ENCODE measurements at places on chromosomes 12 and 14.

- DNase-seq = no peak
Observed at GRCh38 chr12:31586728-31587127, 4.2 kb downstream of the DENND5B start.

DNA sequence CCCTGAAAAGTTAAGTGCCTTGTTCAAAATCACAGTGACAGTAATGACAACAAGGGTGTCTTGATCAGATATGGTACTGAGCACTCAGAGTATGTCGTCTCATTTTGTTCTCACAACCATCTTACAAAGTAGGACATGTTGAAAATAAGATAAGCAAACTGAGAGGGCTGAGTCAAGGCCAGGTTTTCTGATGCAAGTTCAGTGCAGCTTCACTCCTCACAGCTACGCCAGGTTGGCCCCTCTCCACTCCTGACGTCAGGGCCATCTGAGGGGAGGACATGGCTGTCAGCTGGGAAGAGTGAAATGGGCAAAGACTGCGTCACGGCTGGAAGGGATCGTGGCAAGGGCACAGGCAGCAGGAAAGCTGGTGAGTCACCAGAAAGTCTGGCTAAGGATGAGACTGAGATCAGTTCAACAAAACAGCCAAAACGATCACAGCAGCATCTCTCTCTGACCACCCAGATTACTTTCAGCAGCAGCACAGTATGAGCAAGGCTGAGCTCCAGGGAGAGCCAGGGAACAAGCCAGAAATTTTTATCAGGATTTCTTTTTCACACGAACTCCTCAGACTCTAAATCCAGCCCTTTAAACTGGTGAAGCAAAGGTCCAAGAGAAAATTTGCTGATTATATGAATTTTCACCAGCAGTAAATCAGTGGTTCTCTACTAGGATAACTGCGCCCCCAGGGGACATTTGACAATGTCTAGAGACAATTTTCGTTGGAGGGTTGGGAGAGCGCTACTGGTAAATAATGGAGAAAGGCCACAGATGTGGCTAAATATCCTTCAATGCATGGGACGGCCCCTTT lies 297.9 kb upstream of the AMIGO2 start:
- DNase-seq = no peak

DNA sequence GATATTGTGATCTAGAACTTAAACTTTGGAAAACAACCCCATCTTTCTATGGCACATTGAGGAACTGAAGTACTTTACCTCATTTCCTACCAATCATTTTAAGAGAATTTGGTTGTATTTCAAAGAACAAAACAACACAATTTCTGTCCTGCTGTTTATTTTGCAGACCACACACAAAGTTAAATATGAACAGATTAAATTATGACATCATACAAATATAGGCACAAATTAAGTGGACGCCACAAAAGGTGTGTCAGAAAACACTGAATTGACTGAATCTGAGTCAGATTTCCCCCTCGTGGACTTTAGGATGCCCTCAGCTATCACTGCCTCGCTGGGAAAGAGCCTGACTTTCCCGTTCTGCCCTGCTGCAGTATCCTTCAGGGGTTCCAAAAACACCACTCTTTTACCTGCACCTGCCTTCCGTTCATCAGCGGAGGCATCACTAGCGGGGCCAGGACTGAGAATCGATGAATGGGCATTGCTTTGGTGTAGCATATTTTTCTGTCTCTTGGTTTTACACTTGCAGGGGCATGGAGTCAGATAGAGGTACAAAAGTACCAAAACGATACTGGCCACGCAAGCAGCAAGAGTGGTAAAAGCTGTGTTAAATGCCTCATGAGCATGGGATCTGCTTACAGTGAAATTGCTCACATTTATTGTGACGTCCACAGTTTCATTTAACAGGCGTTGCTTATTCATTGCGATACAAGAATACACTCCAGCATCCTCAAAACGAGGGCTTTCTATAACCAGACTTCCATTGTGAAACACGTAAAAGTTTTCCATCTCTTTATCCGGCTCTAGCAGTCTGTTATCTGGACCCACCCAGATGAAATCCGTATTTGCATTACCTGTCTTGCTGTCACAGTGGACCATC lies 2.0 kb upstream of the PCED1B start:
- DNase-seq = no peak

GRCh38 chr14:37083599-37083998 lies 88.8 kb downstream of the SLC25A21 start:
- DNase-seq = no peak

DNA sequence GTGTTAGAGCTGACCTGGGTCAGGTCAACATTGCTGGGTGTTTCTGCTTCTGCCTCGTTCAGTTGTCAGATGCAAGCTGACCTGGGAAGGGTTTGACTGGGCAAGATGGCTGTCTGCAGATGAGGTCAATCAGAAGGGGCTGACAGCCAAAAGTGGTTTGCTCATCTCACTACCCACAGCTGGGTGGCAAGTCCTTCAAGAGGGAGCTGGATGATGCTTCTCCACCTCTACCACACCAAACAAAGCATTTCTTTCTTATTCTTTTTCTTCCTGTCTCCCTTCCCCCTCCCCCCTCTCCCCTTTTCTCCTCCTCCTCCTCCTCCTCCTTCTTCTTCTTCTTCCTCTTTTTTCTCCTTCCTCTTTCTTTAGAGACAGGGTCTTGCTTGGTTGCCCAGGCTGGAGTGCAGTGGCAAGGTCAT lies 268.2 kb upstream of the PLEKHG7 start:
- DNase-seq = no peak

GRCh38 chr14:56892959-56893358 lies 82.7 kb upstream of the OTX2 start:
- peak; percentile 4 for DNase-seq

DNA sequence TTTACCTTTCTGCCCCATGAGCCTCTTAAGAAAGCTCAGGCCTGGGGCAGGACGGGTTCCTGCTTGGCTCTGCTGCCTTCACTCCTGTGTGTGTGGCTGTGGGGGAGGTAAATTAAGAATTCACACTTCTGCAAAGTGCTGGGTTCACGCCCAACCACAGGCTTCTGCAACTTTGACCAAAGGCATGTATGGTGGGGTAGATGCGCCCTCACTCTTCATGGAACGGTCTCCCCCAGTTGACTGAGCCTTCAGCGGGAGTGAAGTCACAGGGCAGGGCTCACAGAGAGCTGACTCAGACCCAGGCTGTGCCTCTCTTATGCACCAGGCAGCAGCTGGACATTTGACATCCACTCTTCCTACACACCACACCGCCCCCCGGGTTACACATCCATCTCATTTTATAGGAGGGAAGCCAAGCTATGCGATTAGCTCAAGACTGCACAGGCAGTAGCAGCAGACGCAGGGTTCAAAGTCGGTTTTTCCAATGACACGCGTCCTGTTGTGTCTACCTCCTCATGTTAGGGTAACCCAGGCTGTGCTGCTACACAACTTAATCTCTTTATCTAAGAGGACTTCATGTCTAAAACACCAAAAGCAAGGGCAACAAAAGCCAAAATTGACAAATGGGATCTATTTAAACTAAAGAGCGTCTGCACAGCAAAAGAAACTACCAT lies 15.4 kb upstream of the BCL11B start:
- DNase-seq = no peak

DNA sequence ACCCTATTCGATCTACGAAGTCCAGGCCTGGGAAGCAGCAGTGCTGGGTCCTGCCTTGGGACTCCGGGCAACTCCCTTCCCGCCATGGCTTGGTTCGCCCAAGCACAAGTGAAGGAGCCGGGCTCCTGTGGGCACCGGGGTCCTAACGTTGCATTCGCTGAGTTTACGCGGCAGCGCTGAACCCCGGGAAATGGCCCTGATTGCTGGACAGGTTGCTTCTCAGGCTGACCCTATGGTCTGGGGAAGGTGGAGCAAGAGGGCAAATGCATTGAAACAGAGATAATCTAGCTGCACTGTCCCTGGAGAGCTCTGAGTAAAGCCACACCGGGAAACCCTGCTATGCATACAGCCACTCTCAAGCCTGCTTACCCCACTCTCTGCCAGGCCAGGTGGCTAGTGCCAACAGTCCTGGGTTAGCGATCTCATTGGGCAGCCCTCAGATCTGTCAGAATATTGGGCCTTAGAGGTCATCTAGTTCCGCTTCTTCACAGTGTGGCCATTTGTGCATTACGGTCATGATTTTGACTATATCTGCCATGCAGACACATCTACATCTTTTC lies 11.3 kb downstream of the SYNE3 start:
- DNase-seq = no peak

DNA sequence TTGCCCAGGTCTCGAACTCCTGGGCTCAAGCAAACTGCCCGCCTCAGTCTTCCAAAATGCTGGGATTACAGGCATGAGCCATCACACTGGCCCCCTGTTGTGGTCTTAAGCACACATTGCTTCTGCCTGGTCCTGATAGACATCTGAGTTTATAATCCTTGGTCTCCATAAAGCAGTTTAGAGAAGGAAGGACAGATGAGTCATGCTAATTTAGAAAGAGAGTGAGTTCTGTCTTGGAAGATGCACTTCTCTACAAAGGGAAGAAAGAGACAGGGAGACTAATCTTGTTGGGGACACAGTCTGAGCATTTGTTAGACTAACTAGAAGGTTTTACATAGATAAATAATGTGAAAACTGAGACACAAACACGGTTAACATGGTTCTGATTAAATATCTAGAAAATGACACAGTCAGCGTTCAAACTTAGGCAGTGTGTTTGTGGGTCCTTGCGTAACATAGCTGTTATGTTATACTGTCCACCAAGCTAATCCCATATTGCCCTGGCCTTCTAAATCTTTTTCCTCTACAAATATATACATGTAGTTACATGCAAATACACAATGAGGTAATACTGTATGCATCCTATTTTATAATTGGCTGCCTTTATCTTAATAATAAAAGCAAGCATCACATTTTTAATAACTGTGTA lies 31.0 kb downstream of the SAMD4A start:
- no peak for DNase-seq

- no peak for DNase-seq
Observed at GRCh38 chr12:75977952-75978671, 53.5 kb downstream of the PHLDA1 start.

DNA sequence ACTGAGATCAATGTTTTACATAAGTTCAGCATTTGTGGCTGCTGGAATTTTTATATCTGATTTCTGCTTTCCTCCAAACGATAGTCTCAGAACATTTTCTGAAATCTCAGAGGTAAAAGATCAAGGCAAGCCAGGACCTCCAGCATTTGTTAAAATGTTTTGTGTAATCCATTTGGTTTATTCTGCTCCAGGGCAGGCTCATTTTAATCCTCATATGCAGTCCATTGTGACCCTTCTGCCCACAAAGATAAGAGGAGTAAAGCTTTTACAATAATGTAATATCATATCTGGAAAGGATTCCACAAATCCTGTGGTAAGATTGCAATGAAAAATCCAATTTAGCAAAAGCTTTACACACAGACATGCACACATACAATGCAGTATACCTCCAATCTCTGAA lies 55.3 kb upstream of the KCNH5 start:
- no peak for DNase-seq

DNA sequence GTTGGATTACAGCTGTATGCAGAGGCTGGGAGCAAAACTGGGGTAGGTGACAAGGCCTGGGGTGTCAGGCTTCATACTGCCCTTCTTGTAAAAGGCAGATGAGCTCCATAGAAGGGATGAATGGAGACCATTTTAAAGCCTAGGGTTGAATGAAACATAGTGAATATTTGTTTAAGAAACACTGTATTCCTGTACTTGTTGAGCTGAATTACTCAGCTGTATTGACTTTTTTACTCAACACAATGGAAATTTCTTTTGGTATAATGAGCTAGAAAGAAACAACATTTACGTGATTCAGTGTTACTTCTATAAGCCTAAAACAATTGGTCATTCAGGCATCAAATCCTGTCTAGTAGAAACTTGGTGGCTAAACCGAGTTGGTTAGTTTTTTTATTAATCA lies 14.1 kb downstream of the ATP6V0A2 start:
- DNase-seq = no peak

DNA sequence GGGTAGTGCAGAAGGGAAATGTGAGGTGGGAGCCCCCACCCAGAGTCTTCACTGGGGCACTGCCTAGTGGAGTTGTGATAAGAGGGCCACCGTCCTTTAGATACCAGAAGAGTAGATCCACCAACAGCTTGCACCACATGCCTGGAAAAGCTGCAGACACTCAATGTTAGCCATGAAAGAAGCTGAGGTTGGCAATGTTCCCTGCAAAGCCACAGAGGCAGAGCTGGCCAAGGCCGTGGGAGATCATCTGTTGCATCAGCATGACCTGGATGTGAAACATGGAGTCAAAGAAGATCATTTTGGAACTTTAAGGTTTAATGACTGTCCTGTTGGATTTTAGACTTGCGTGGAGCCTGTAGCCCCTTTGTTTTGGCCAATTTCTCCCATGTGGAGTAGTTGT lies 468.4 kb upstream of the FOXG1 start:
- DNase-seq = no peak

- DNase-seq = peak; percentile 87
Observed at GRCh38 chr12:3071107-3071506, 6.1 kb upstream of the TSPAN9 start.

DNA sequence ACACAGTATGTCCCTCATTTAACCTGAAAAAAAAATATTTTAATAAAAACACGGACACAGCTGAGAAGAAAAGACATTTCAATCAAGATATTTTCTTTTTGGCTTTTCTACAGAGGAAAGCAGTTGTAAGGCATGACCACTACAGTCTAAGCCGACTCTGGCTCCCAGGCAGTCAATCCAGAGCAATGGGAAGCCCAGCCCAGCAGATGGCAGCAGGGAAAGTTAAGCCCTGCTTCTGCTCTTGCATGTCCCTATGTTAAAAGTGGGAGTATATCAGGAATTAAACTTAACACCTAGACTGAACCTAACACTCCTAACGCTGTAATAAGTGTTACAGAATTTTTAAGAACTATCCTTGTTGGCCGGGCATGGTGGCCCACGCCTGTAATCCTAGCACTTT lies 19.5 kb upstream of the HAL start:
- DNase-seq = peak; percentile 10

- peak; percentile 48 for DNase-seq
Observed at GRCh38 chr14:61561657-61562276, 133.5 kb upstream of the HIF1A start.

DNA sequence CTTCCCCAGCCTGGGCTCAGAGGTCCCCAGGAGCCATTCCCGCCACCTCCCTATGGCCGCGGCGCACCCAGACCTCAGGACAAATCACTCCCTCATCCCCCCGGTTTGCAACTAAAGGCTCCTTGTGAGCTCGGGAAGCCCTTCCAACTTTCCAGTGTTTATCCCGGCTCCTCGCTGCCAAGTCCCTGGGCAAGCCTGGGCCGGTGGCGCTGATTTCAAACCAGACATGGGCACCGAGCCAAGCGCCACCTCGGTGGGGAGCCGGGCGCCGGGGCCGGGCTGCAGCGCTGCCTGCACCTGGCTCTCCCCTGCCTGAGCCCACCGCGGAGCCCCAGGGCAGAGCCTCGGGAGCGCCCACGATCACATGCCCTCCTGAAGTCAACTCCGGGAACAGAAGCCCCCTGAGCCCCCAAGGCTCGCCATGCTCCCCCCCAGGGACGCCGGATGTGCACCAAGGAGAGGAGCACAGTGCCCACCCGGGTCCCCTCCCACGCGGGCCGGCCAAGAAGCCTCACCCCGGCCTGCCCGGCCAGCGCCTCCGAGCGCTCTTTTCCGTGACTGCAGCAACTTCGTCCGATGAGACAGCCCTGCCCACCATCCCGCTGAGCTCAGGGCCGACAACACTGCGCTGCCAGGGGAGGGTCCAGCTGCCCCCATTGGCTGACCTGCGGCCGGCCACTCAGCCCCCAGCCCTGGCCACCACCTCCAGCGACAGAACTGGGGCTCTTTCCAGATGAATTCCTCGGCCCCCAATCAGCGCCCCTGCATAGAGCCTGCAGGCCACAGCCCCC lies 50.0 kb downstream of the NCOR2 start:
- peak; percentile 92 for DNase-seq

- DNase-seq = no peak
Observed at GRCh38 chr12:6868211-6869048, 1.1 kb downstream of the TPI1 start.
